ENCODE measurements at places on chromosomes 4 and X. TPM values are rescaled to one million over a fixed set of nuclear protein-coding genes. Genes with fewer than 3 reads are reported as not detected.

- no peak for DNase-seq
Observed at GRCh38 chr4:28469886-28470285, 1609.2 kb downstream of the STIM2 start.

DNA sequence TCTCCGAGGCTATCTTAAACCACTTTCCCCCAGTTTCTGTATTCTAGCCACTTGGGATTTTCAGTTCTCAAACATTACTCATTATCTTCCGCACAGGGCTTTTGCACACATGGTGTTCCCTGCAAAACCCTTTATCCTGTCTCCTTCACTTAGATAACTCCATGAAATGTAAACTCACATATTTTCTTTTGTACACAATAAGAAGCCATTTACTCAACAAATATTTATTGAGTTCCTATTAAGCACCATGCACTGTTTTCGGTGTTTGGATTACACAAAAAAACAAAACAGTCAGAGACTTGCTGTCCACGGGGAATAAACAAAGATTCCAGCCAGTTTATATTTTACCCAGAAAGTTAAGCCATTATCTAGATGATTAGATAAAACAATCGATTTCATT, 42.5 kb upstream of the UNC5C start:
- DNase-seq: no peak

DNA sequence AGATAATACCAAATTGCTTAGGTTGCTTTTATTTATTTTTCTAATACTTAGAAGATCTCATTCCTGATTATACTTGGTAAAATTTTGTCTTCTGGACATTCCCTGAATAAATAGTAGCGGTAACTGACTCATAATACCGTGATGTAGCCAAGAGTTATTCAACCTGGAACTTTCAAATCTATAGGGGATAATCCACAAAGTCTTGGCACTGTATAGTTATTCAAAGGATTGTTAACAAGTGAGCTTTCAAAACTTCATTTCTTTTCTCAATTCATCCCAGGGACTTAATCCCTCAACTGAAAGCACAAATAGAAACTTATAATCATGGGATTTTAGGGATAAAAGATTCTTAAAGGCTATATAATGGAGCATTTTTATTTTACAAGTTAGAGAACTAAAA, 1383.3 kb downstream of the FAM133A start:
- DNase-seq: no peak

Gene SRD5A3
- 12.9 TPM for total RNA-seq

DNA sequence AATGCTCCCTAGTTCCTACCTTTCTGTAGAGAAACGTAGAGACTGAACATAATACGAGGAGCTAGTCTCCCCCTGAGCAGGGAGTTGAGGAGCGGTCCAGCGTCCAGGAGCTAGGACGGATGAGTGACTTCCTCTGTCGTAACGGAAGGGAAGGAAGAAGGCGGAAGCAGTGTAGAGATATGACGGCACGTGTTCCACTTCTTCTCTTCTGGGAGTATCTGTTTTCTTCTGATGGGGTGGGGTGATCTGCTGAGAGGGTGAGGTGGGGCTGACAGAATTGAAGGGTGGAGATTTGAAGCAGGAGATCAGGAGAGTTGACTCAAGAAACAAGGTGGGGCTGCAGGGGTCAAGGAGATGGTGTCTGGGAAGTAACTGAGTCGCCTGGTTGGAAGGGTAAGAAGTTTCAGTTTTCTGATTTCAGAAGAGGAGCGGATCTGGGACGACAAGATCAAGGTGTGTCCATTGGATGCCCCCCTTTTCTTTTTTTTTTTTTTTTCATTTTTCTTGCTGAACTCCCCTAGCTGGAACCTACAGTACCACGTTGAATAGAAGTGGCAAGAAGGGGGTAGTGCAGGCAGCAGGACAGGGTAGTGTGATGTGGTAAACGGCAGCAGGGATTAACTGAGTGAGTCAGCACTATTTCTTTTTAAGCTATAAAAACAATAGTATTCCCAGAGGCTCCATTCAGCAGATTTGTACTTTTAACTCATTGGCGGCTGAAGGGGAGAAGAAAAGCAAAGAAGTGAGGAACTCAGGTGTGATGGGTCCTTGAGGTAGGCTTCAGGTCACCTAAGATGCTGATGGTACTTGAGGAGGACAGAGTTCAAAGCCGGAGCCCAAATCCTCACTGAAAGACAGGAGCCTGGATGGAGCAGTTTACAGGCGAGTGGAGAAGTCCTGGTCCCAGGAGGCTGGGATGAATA, 50.8 kb upstream of the SETD7 start:
- DNase-seq: peak; percentile 13

DNA sequence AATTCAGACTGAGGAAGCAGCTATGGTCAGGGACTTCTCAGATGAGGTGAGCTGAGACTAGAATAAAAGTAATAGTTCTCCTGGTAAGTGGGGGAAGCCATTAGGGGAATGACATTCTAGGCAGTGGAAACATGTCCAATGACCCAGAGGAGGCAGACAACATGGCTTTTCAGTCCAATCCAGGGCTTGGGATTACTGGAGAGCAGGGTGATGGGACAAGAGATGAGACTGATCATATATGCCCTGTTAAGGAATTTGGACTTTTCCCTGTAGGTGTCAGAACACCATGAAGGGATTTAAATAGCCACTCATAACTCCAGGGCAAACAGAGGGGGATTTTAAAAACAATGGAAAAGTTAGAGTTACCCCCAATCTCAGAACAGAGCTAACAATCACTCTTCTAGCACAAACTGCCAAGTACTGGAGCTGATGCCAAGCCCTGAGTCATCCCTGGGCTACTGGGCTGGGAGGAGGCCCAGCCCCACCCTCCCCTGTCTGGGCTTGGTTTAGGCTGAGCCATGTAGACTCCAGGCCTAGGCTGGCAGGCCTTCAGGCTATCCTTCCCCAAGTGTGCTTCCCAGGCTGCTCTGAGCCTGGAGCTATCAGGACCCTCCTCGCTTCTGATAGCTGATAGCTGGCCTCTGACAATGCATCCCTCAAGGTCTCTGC, 22.7 kb upstream of the MSN start:
- DNase-seq: peak; percentile 34

DNA sequence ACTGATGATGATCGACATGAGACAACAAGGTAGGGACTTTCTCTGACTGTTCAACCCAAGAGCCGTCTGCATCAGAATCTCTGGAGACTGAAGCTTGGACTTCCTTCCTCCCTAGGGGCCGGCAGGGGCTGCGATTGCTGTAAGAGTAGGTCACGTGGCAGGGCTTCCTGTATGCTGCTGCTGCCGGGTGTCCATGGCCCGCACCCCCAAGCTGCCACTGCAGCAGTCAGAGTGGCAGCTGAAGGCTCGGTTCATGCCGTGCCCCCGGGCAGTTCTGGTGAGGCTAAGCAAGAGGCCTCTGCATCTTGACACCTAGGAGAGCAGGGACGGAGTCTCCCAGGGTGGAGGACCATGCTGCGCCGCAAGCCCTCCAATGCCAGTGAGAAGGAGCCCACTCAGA, at the start of gene SASH3:
Gene SASH3, plus strand, starts transcription at position 203 of the 400 bp plus-strand sequence. Its CDS starts 149 bp downstream, at position 352.
- peak; percentile 81 for DNase-seq

Gene FDCSP
- total RNA-seq: not detected

DNA sequence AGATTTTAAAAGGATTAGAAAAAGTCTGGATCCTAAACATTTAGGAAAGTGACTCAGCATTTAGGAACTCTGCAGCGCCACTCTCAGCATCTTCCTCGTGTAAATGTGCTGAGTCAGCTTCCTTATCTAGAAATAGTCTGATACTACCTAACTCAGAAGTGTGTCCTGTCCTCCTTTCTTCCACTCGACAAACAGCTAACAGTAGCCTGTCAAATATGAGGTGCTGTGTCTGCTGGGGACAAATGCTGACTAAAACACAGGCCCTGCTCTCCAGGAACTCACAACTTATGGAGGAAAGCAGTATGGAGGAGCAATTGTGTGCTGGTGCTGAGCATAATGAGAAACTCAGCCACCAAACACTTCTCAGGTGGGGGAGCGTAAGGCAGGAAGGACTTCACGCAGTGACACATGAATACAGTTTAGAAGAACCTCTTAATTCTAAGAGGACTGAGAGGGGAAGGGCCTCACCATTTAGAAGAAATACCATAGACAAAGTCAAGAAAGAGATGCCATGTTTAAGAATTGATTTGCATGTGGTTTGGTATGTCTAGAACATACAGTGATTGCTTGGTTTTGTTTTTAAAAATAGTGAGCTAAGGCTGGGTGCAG, 125.3 kb downstream of the SOWAHB start:
- no peak for DNase-seq

- no peak for DNase-seq
Observed at GRCh38 chrX:53587795-53588420, 98.6 kb downstream of the HUWE1 start.

DNA sequence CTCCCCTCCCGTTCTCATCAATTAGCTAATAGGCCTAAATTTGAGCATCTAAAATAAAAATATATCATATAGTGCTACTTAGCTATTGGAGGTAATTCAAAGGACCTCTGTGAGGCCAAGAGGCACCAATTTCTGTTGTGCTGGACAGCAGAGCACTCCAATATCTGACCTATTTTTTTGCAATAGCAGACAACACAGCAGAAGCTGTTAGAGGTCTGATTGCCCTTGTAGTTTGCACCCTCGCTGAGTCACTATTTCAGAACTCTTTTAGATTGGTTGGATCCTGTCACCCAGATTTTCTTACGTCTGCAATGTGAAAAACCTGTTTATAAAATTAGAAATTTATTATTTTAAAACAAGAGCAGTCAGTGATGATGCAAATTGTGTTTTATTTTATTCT, 184.1 kb downstream of the CEP135 start:
- no peak for DNase-seq

DNA sequence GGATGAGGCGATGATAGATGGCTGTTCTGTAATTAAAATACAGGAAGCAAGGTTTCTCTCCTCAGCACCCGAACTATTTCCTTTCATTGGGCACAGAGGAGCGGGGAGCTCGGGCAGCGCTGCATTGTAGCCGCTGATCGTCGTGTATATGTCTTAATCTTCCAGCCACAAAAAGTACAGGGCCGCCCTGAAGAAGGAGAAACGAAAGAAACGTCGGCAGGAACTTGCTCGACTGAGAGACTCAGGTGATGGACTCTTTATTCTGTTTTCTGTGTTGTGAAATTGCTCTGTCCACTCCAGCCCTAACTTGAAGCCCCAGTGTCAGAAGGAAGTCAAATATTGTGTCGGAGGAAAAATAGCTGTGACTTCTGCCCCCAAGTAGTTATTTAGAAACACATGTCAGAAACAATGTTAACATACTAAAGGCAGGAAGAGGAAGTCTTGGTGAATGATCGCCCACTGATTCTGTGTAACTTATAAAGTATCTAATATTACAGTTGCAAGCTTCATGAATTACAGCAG, 546 bp downstream of the ZRSR2 start:
- no peak for DNase-seq

DNA sequence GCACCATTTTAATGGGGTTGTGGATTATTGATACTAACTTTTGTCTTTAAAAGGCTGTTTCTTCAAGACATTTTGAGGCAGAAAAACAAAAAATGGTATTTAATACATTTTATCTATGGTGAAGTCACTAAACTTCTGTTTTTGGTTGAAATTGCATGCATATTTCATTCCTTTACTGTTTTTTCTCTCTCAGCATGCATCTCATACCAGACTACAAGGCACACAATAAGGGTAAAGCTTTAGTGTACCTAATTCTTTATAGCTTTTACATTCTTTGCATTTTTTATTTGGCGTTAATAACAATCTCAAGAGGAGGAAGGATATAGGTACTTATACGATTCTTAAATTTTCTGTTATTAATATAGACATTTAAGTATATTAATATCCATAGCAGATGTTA, 151.0 kb upstream of the DKK2 start:
- DNase-seq: no peak

DNA sequence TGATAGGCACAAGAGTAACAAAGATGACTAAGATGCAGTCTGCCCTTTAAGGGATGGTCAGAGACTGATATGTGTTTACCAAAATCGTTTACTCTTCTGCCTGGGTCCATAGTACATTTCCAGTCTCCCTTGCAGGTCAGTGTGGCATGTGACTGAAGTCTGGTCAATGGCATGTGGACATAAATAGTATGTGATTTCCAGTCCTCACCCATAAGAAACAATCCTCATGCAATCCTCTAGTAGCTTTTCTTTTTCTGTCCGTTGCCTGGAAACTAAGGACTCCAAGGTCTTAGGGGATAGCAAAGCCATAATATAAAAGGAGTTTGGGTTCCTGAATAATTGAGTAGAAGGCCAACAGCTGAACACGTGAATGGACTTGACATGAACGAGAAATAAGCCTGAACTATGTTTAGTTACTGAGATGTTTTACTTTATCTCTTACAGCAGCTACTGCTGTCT, 1.1 kb downstream of the SLC9B2 start:
- no peak for DNase-seq

- DNase-seq: no peak
Observed at GRCh38 chr4:177182166-177182565, 127.5 kb upstream of the NEIL3 start.

Gene MAGEA8
- total RNA-seq: not detected

Gene IL21
- 0.09 TPM for total RNA-seq

- no peak for DNase-seq
Observed at GRCh38 chrX:23373129-23373804, 38.6 kb downstream of the PTCHD1 start.

DNA sequence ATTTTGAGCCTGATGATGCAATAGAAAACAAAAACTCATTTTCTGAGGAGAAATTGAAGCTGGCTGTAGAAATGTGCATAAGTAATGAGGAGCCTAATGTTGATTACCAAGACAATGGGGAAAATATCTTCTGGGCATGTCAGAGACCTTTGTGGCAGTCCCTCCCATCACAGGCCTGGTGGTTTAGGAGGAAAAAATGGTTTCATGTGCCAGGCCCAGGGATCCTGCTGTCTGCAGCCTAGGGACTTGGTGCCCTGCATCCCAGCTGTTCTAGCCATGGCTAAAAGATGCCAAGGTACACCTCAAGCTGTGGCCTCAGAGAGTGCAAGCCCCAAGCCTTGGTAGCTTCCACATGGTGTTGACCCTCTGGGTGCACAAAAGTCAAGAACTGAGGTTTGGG, 128.7 kb upstream of the ARHGEF9 start:
- no peak for DNase-seq

- peak; percentile 67 for DNase-seq
Observed at GRCh38 chr4:140052050-140052449, 101.9 kb downstream of the MAML3 start.

GRCh38 chrX:47224266-47224895, 5.9 kb downstream of the CDK16 start:
- DNase-seq: no peak

GRCh38 chrX:145552643-145553042, 265.0 kb upstream of the SLITRK2 start:
- DNase-seq: no peak

GRCh38 chr4:121072224-121073003, at the start of gene NDNF:
NDNF (minus strand) TSS chr4:121072535; CDS start chr4:121045837, 26,698 bp downstream.
- peak; percentile 61 for DNase-seq

- no peak for DNase-seq
Observed at GRCh38 chr4:103244251-103244650, 46.1 kb upstream of the CENPE start.

- no peak for DNase-seq
Observed at GRCh38 chrX:108211301-108211700, 119.7 kb downstream of the ATG4A start.
